Stimulated activated CD8-positive, alpha-beta memory T cell treated with anti-CD3 and anti-CD28 coated beads, Interleukin-4, amount 100 ng/mL, for 48 hours (primary cell): ENCODE measurements at places on chromosomes 2 and 18.

GRCh38 chr2:127508023-127508630 is 18.2 kb downstream of the IWS1 start:
- no peak for DNase-seq

DNA sequence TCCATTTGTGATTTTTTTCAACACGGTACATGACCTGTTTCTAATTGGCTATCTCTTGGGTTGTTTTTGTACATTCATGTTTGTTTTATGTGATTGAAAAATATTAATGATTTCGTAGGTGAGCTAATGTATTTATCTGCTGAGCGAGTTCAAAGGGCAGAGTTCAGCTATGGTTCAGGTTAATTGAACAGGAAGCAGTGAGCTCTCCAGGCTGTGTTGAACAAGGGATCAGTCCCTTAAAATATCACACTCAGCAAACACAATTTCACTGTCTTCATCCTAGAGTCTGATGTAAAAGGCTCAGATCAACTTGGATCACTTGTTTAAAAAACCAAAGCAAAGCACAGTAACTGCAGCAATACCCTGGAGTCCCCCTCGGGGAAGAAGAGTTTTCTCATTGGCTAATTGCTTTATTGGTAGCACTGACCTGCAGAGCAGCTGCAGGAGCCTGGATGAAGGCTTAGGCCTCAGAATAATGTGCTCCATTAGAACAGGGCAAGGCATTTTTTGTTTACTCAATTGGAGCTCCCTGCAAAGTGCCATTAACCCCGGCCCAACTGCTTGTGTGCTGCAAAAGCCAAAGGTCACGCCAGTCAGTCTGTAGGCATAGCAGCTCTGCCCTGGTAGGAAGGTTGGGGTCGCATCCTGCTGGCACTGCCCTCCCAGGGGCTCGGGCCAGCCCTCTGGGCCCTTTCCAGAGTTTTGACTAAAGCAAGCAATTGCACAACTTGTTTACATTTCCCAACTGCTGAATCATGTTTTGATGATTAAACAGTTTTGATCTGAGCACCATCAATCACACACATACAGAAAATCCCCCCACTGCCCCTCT is 10.5 kb downstream of the ONECUT2 start:
- DNase-seq = no peak

- no peak for DNase-seq
Measured at GRCh38 chr18:22494771-22495170, 77.1 kb upstream of the CTAGE1 start.

DNA sequence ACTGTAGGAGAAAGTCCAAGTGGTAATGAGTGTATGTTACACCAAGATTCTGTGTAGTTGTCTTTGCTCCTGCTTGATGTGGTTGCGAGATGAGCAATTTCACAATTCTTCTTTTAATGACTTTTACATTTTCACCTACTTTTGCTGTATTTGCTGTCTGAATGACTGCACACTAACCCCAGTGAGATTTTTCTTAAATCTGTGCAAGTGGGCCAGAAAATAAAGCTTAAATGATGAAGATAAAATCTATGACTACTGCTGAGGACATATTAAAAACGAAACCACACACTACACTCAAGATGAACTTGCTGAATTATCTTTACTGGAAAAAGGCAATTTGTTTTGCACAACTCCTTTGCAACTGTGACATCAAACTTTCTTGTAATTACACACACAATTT is 4.1 kb downstream of the LDAH start:
- no peak for DNase-seq

DNA sequence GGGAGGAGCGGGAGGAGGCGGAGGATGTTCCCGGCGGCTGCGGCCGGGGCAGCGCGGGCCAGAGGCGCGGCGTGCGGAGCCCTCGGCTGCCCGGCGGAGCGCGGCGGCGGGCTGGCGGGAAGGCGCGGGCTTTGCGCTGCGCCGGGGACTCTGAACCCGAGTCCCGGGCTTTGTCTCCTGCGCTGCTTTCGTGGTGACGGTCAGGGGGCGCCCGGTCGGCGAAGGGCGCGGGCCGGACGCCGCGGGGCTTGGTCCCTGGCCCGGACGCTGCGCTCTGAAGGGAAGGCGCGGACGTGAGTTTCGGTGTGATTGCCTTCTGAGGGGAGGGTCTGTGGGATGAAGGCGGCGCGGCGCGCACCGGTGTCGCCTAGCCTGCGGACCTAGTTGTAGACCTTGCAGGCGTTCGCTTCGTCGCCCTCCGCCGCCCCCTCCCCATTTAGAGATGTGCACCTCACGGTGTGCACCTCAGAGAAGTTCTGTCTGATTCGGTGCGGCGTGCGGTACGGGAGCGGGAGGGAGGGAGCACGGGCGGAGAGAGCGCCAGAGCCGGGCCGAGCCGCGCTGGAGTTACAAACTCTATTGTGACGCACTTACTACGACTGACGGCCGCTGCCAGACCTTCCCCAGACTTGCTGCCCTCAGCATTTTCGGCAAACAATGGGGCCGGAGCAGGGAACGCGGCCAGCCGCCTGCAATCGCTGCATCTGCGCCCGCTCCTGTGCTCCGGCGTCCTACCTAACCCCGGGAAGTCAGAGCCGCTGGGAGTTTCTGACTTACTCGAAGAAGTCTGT is 2.1 kb downstream of the BCL2L11 start:
- DNase-seq = peak; percentile 58

GRCh38 chr18:5417342-5417741 is 121.8 kb upstream of the ZBTB14 start:
- DNase-seq = no peak
